Head of caudate nucleus (tissue), 42 donors: ENCODE measurements at places on chromosomes 5 and 9.
A peak's percentile ranks its signal among the peaks of the same experiment; 100 is the strongest.

DNA sequence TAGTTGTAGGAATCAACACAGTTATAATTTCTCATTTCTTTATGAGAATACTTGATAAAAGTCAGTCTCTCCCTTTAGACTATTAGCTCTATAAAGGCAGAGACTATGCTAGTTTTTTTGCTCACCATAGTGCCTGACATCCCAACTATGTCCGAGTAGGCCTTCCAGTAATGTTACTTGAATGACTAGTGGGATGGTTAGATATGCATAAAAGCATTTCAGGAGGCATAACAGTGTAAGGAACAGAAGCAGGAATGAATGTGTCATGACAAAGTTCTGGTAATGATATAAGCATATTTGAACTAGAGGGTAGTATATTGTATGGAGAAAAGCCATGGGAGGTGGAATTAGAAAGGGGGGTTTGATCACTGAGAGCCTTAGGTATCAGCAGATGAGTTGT lies 77.4 kb upstream of the C5orf46 start:
- DNase-seq: no peak

DNA sequence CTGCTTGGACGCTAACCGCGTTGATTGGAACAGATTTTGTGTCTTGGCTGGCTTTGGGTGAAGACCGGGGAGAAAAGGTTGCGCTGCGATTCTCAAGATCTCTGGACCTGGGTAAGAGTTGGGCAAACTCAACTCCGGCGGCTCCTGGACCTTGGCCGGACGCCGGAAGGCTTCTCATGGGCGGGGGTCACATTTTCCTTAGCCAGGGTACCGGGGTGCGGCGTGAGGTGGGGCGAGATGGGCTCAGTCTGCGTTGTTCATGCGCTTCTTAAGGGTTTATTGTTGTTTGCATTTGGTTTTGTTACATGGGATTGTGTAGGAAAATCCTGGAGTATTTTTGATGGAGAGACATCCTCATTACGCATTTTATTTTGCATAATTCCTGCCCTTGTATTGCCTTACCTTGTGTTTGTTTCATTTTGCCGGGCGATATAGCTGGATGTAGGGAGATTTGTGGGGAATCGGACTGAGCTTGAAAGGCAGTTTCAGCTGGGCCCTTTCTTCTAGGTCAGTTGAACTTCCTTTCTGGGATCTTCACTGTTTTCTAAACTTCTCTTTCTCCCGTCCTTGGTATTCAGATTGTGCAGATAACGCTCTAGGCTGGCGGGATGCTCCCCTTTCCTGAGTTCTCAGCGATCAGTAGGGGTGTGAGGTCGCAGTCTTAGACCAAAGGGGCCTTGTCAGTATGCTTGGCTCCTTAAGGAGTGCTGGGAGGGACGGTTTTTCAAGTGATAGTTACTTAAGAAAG lies 524 bp downstream of the MEGF10 start:
- peak; percentile 43 for DNase-seq

DNA sequence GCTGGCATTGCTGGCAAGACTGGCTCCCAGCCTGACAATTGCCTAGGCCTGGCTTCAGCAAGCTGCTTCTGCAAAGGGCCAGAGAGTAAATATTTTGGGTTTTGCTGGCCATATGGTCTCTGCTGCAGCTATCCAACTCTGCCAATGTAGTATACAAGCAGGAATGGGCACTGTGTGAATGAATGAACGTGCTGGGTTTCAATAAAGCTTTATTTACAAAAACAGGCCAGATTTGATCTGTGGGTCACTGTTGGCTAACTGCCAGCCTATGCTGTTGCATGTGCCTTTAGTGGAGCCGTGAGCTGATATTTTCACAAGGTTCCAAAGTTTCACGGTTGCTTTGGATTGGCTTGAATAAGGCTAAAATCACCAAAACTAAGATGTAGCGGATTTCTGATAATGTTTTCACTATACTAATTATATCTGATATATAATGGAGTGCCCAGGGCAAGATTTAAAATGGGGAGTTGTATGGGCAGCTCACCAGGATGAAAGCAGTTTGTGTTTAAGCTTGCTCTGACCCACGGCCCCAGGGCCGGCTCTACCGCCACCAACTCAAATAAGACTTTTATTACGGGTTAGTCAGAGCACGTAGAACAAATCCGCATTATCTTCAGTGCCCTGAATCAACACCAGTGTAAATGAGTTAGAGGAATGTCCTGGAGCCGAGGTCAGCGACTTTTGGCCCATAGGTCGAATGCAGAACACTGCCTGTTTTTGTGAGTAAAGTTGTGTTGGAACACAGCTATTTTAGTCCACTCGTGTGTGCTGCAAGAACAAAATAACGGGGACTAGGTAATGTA lies 98.6 kb upstream of the DAP start:
- no peak for DNase-seq

- DNase-seq: no peak
Measured at GRCh38 chr5:39942606-39943005, 517.8 kb upstream of the DAB2 start.

DNA sequence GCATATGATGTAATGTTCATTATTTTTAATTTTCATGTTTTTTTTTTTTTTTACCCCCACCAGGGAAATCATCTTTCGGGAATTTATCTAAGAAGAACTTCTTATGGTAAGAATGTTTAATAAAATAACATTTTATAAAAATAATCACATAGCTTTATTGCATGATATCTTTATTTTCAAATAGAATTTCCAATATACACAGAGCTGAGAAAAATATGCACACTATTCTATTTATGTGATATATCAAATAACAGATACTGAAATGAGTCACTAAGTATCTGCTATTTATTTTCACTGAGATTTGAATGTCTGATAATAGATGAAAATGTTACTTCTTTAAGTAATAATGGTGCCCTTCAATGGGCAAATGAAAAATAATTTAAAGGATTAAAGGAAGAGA lies 1217.3 kb downstream of the MAT2B start:
- no peak for DNase-seq

- no peak for DNase-seq
Measured at GRCh38 chr9:70607329-70607728, 192.9 kb upstream of the KLF9 start.

DNA sequence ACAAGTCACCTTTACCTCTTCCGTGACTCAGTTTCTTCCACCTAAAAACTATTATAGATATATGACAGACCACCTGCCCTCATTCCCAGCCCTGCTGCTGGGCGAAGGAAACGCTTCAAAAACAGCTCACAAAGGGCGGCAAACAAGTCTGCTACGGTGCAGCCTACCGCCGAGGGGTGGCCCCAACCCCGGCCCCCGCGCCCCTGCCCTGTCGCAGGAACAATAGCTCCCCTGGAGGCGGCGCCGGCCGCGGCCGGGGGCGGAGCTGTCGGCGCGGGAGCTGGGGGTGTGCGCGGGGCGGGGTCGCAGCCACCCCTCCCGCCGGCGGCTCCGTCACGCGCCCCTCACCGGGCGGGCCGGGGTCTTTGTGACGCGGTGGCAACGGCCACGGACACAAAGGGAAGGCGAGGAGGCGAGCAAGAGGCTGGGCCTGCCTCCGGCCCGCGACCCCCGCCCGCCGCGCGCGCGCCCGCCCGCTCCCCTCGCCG lies at the start of gene TMEFF1:
Gene TMEFF1, plus strand, starts transcription at position 362 of the 488 bp plus-strand sequence. CDS start 396 bp downstream, outside the sequence.
- DNase-seq: peak; percentile 59

- no peak for DNase-seq
Measured at GRCh38 chr5:21152611-21153010, 1164.6 kb upstream of the CDH18 start.

GRCh38 chr5:95780597-95780996 lies 41.9 kb downstream of the GLRX start:
- DNase-seq: no peak

DNA sequence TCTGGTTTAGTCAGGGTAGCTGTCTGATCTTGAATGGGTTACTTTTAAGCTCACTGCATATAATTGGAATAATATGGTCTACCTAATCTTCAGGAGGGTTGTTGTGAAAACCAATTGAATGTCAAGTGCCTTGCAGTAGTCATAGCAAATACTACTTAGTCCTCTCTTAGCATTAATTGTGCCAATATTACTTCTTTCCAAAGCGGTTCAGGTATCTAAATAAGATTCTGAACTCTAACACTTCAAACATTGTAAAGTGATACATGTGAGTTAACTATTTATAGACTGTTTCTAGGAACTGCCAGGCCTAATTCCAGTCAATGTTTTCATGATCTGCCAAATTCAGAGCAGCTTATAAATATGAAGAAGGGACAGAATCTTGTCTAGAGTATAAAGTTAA lies 140.2 kb downstream of the SH3GL2 start:
- DNase-seq: no peak

DNA sequence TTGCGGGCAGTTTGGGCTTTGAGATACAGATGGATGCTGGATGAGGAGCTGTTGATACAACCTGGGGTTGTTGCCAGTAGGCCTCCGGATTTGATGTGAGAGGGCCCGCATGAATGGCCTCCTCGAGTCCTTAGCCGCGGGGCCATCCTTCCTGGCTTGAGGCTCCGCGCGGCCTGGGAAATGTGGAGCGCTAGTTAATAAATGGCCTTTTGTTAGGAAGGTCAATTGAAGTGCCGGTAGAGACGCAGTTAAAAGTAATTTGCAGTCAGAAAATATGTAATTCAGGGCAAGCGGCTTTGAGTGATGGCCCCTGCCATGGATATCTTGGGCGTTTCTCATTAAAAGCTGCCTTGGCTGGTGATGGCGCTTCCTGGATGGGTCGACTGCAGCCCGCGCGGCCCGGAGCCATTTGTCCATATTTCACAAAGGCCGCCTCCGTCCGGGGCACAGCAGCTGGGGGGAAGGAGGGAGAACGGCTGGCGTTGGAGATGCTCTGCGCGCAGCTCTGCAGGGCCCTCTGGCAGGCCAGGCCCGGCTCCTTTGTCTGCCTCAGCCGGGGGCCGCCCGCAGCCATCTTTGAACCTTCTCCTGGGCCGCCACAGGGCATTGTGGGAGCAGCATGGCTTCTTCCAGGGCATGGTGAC lies 11.2 kb downstream of the MVB12B start:
- DNase-seq: peak; percentile 87

DNA sequence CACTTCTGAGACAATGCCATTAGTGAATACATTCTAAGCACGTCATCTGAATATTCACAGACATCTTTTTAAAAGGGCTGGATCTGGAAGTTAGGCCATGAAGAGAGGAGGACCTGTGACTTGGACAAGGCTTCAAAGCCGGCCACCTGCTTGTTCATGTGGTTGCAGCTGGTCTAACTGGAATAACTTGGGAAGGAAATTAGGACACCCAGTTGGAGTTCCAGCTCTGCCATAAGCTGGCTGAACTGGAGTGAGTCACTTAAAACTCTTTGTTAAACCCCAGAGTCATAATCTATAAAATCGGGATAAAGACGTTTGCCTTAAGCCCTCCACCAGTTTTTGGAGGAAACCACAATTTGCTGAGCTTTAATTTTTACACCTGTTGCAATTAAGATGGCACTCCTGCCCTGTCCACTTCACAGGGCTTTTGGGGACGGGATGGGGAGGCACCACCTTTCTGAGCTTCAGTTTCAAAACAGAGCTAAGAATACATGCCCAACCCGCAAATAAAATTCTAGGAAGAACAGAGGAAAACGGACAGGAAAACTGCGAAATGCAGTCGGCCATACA lies 536 bp upstream of the STX17 start:
- DNase-seq: no peak

DNA sequence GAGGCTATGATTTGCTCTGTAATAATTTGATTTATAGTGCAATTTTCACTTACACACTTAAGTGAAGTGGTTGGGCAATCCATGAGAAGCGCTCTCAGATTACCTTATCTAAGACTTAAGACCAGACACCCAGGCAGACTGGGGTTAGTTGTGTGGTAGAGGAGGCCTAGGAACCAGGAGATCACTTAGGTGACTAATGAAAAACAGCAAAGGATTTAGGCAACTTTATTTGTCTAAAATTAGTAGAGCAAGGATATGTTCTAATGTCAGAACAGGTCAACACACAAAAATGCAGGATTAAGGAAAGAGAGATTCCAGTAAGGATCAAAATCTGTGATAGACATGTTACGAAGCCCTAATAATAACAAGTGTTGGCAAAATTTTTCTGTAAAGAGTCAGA lies 913.8 kb downstream of the TLE1 start:
- no peak for DNase-seq

- no peak for DNase-seq
Measured at GRCh38 chr5:116452774-116453368, 121.8 kb downstream of the SEMA6A start.
